ENCODE measurements at places on chromosomes 5 and 9. TPM values are rescaled to one million over a fixed set of nuclear protein-coding genes. Genes with fewer than 3 reads are reported as not detected.
A peak's percentile ranks its signal among the peaks of the same experiment; 100 is the strongest.

GRCh38 chr9:127967151-127967809, 13.5 kb downstream of the EEIG1 start:
- H3K4me1 ChIP-seq, result peaks cover 12% of the 10 kb centered on the region
- no peak overlapping the region for H3K4me3 ChIP-seq
- no peaks in the 10 kb centered on the region for H3K27me3 ChIP-seq
- H3K27ac ChIP-seq, result no peak overlapping the region
- no peaks in the 10 kb centered on the region for H3K36me3 ChIP-seq
- no peak for DNase-seq

DNA sequence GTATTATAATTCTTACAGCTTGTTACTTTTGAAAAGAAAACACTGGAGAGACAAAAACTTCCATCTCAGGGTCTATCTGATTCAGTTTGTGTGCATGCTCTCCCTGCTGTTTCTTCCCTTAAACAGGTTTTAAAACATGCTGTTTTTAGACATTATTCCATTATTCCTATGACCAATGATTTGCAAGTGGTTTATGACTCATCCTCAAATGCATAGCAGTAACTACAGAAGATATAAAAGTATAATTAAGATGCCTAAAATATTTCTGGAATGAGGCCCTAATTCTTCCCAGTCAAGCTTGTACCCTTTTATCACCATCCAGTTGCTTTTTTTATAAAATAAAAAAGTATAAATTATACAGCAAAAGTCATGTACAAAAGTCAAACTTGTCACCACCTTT, 3.7 kb downstream of the DTWD2 start:
- H3K36me3 ChIP-seq, result no peaks in the 10 kb centered on the region
- no peak overlapping the region for H3K27ac ChIP-seq
- H3K4me1 ChIP-seq, result peaks cover 6% of the 10 kb centered on the region

GRCh38 chr5:82320966-82321365, 42.8 kb upstream of the RPS23 start:
- no peak overlapping the region for H3K4me3 ChIP-seq
- H3K27me3 ChIP-seq, result peaks cover 26% of the 10 kb centered on the region
- no peak overlapping the region for H3K27ac ChIP-seq

GRCh38 chr9:120767451-120767850, 25.8 kb downstream of the FBXW2 start:
- DNase-seq, result no peak
- H3K36me3 ChIP-seq, result peaks cover 21% of the 10 kb centered on the region
- H3K4me3 ChIP-seq, result no peak overlapping the region
- H3K4me1 ChIP-seq, result no peaks in the 10 kb centered on the region
- no peak overlapping the region for H3K27ac ChIP-seq
- no peaks in the 10 kb centered on the region for H3K27me3 ChIP-seq

BTF3 gene
- total RNA-seq, result 632 TPM

GALNT10 gene
- 77.6 TPM for total RNA-seq

UBAP1 gene
- 38.0 TPM for total RNA-seq

DNA sequence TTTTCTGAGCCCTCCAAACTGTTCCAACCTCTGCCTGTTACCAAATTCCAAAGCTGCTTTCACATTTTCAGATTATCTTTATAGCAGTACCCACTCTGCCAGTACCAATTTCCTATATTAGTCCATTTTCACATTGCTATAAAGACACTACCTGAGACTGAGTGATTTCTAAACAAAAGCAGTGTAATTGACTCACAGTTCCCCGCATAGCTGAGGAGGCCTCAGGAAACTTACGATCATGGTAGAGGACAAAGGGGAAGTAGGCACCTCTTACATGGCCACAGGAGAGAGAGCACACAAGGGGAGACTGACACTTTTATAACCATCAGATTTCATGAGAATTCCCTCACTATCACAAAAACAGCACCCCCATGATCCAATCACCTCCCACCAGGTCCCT, 105.0 kb downstream of the DTWD2 start:
- H3K4me3 ChIP-seq, result no peak overlapping the region
- no peak overlapping the region for H3K27ac ChIP-seq
- no peak for DNase-seq
- no peaks in the 10 kb centered on the region for H3K27me3 ChIP-seq
- H3K36me3 ChIP-seq, result no peaks in the 10 kb centered on the region

- DNase-seq, result no peak
- no peaks in the 10 kb centered on the region for H3K36me3 ChIP-seq
- no peaks in the 10 kb centered on the region for H3K27me3 ChIP-seq
- no peak overlapping the region for H3K27ac ChIP-seq
Observed at GRCh38 chr5:107875833-107876232, 205.1 kb upstream of the EFNA5 start.

F2R gene
- total RNA-seq, result 342 TPM

GRCh38 chr5:33781286-33781685, 110.5 kb downstream of the ADAMTS12 start:
- DNase-seq, result no peak
- no peak overlapping the region for H3K27ac ChIP-seq
- H3K27me3 ChIP-seq, result no peaks in the 10 kb centered on the region
- H3K4me1 ChIP-seq, result peaks cover 2% of the 10 kb centered on the region
- no peaks in the 10 kb centered on the region for H3K36me3 ChIP-seq

CCDC192 gene
- total RNA-seq, result not detected

- H3K4me3 ChIP-seq, result no peak overlapping the region
- no peak overlapping the region for H3K27ac ChIP-seq
- H3K27me3 ChIP-seq, result no peaks in the 10 kb centered on the region
- DNase-seq, result no peak
- H3K4me1 ChIP-seq, result no peaks in the 10 kb centered on the region
- no peaks in the 10 kb centered on the region for H3K36me3 ChIP-seq
Observed at GRCh38 chr5:178361657-178362445, 129.2 kb upstream of the PHYKPL start.

DNA sequence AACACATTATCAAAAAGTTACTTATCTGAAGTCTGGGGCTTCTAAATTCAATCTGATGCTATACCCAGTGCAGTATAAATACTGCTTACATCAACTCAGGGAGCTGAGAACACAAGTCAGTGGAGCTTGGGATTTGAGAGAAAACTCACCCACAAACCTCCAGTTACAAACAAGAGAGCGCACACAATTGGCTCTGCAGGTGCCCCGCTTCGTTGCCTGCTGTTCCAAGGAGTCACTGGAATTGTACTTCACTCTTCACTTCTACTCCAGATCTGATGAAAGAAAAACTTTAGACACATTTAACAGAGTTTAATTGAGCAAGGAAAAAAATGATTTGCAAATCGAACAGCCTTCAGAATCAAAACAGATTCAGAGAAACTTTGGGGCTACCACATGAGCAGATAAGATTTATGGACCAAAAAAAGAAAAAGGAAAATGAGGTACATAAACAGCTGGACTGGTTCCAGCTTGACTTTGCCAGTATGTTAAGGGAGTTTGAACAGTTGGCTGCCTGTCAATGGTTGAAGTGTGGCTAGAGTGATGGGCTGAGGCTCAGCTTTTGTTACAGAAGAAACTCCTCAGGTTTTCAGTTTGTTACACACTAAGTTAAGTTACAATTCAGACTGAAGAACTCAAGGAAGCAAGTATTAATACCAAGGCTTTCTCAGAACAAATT, 156.6 kb downstream of the AOPEP start:
- peak; percentile 55 for DNase-seq
- no peak overlapping the region for H3K27ac ChIP-seq
- no peaks in the 10 kb centered on the region for H3K27me3 ChIP-seq
- no peak overlapping the region for H3K4me3 ChIP-seq
- H3K36me3 ChIP-seq, result no peaks in the 10 kb centered on the region
- H3K4me1 ChIP-seq, result peaks cover 3% of the 10 kb centered on the region

SLCO4C1 gene
- not detected for total RNA-seq

MEF2C gene
- total RNA-seq, result 58.3 TPM

LTC4S gene
- total RNA-seq, result 0.95 TPM

DNA sequence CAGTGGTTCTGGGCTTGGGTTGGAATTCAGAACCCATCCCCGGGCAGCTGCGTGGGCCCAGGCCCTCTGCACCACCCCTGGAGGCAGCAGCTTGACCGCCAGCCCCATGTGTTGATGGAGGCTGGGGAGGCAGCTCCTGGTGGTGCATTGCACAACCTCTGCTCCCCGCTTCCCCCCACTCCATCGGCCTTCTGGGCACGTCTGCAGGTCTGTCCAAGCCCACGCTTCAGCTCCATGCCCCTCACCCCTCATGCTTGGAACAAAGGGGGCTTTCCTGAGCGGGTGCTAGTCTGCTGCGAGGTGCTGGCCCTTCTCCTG, 1.4 kb downstream of the NCS1 start:
- H3K4me1 ChIP-seq, result peaks cover 9% of the 10 kb centered on the region
- no peak overlapping the region for H3K27ac ChIP-seq
- H3K27me3 ChIP-seq, result no peaks in the 10 kb centered on the region
- no peaks in the 10 kb centered on the region for H3K36me3 ChIP-seq
- H3K4me3 ChIP-seq, result peak overlapping the region; percentile 54
- no peak for DNase-seq

- H3K27ac ChIP-seq, result peak overlapping the region; percentile 96
- peaks cover 10% of the 10 kb centered on the region for H3K4me1 ChIP-seq
- DNase-seq, result no peak
- H3K27me3 ChIP-seq, result no peaks in the 10 kb centered on the region
Observed at GRCh38 chr9:35488566-35489312, 1.2 kb upstream of the RUSC2 start.

- H3K27me3 ChIP-seq, result no peaks in the 10 kb centered on the region
- H3K36me3 ChIP-seq, result no peaks in the 10 kb centered on the region
- no peak for DNase-seq
- no peak overlapping the region for H3K4me3 ChIP-seq
Observed at GRCh38 chr9:116849721-116850120, 162.6 kb downstream of the TRIM32 start.

GRCh38 chr5:142245786-142246185, 79.0 kb downstream of the SPRY4 start:
- peaks cover 13% of the 10 kb centered on the region for H3K4me1 ChIP-seq
- DNase-seq, result no peak
- H3K27me3 ChIP-seq, result no peaks in the 10 kb centered on the region
- peak overlapping the region; percentile 66 for H3K27ac ChIP-seq

- H3K4me3 ChIP-seq, result no peak overlapping the region
- H3K36me3 ChIP-seq, result no peaks in the 10 kb centered on the region
- H3K27me3 ChIP-seq, result no peaks in the 10 kb centered on the region
- DNase-seq, result no peak
Observed at GRCh38 chr9:87405677-87406542, 91.8 kb upstream of the DAPK1 start.

- H3K4me3 ChIP-seq, result no peak overlapping the region
- DNase-seq, result no peak
- H3K27ac ChIP-seq, result no peak overlapping the region
- H3K27me3 ChIP-seq, result peaks cover 29% of the 10 kb centered on the region
- no peaks in the 10 kb centered on the region for H3K36me3 ChIP-seq
- H3K4me1 ChIP-seq, result no peaks in the 10 kb centered on the region
Observed at GRCh38 chr9:124475868-124476690, 25.8 kb downstream of the ADGRD2 start.

DNA sequence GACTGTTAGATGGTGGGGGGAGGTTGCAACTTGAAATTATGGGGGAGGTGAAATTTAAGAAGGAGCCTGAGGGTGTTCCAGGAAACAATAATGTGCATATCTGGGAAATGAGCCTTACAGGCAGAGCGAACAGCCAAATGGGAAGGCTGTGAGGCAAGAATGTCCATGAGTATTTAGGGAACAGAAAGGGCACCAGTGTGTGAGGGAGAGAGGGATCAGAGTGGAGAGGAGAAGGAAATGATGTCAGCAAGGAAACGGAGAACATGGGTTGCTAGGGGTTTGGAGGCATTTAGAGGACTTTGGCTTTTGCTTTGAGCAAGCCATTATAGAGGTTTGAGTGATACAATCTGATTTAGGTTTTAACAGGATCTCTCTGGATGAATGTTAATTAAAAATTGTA, 285.4 kb downstream of the TLE4 start:
- H3K4me3 ChIP-seq, result no peak overlapping the region
- H3K27me3 ChIP-seq, result no peaks in the 10 kb centered on the region
- no peak for DNase-seq

HTR4 gene
- not detected for total RNA-seq

- H3K4me1 ChIP-seq, result no peaks in the 10 kb centered on the region
- no peak overlapping the region for H3K27ac ChIP-seq
- H3K27me3 ChIP-seq, result no peaks in the 10 kb centered on the region
- H3K36me3 ChIP-seq, result no peaks in the 10 kb centered on the region
- H3K4me3 ChIP-seq, result no peak overlapping the region
Observed at GRCh38 chr5:148750614-148751013, 75.8 kb upstream of the ADRB2 start.

GRCh38 chr9:112006361-112007020, 109.9 kb downstream of the UGCG start:
- no peaks in the 10 kb centered on the region for H3K27me3 ChIP-seq
- H3K4me3 ChIP-seq, result no peak overlapping the region
- no peaks in the 10 kb centered on the region for H3K36me3 ChIP-seq
- peaks cover 11% of the 10 kb centered on the region for H3K4me1 ChIP-seq
- DNase-seq, result no peak

DNA sequence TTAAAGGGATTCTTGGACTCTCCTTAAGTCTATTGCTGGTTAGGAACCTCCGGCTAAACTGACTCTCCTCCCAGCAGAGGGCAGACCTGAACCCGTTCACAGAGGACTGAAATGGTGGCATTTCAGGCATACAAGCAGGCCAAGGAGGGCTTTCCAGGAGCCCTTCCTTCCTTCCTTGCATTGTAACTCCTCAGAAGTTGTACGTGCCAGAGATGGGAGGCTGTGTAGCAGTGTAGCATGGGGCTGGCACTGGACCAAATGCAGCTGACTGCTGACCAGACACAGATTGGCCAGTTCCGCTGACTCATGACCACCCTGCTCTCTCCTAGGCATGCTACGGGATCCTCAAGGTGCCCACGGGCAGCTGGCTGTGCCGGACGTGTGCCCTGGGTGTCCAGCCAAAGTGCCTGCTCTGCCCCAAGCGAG, 36.4 kb downstream of the JADE2 start:
- peak; percentile 98 for DNase-seq
- H3K4me1 ChIP-seq, result peaks cover 20% of the 10 kb centered on the region
- H3K4me3 ChIP-seq, result no peak overlapping the region
- H3K27ac ChIP-seq, result peak overlapping the region; percentile 47

- no peak for DNase-seq
- H3K27ac ChIP-seq, result no peak overlapping the region
- H3K27me3 ChIP-seq, result no peaks in the 10 kb centered on the region
- no peaks in the 10 kb centered on the region for H3K36me3 ChIP-seq
Observed at GRCh38 chr9:137971477-137972138, 94.0 kb downstream of the CACNA1B start.

DNA sequence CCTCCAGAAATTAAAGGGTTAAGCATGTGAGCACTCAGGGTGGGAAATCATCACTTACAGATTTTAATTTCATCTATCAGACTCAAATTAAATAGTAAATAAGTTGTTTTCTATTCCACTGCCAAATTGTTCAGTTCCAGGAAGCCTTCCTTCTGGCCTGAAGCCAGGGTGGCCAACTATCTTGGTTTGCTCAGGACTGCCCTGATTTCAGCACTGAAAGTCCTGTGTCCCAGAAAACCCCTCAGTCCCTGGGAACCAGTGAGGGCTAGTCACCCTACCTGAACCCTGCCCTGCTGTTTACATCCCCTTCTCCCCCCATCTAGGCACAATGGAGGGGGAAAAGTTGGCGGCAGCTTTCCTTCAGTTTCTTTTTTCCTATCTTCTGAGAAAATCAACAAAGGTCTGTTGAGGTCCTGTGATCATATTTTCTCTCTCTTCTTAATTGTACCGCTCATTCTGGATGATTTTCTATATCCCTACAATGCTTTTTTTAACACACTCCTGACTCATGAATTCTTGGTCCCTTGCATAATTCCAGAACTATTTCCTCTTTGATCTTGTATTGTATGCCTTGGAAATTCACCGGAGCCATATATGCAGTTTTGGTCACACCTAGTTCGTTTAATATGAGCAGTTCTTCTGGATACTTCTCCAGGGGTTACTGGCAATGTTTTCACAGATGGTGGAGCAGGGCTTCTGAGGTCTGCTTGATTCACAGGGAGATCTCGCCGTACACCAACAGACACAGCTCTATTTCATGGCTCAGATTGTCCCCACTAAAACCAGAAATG, 103.8 kb downstream of the MAP1B start:
- H3K4me3 ChIP-seq, result no peak overlapping the region
- H3K4me1 ChIP-seq, result peaks cover 38% of the 10 kb centered on the region
- H3K36me3 ChIP-seq, result peaks cover 2% of the 10 kb centered on the region
- peak overlapping the region; percentile 97 for H3K27ac ChIP-seq
- DNase-seq, result peak; percentile 93

Measured in endothelial cell of umbilical vein (primary cell).